ENCODE measurements at places on chromosomes 1 and 21. TPM values are rescaled to one million over a fixed set of nuclear protein-coding genes. Genes with fewer than 3 reads are reported as not detected.

- DNase-seq = peak; percentile 50
- H3K4me1 ChIP-seq = peaks cover 59% of the 10 kb centered on the region
- no peaks in the 10 kb centered on the region for H3K36me3 ChIP-seq
Measured at GRCh38 chr1:169102567-169102966, 3.9 kb upstream of the ATP1B1 start.

TP73 gene
- 0.26 TPM for total RNA-seq

GRCh38 chr21:31180256-31181081 is 142.2 kb upstream of the KRTAP19-8 start:
- no peaks in the 10 kb centered on the region for H3K4me1 ChIP-seq
- no peak overlapping the region for H3K4me3 ChIP-seq
- no peak overlapping the region for H3K27ac ChIP-seq

CD1B gene
- total RNA-seq = not detected

DNA sequence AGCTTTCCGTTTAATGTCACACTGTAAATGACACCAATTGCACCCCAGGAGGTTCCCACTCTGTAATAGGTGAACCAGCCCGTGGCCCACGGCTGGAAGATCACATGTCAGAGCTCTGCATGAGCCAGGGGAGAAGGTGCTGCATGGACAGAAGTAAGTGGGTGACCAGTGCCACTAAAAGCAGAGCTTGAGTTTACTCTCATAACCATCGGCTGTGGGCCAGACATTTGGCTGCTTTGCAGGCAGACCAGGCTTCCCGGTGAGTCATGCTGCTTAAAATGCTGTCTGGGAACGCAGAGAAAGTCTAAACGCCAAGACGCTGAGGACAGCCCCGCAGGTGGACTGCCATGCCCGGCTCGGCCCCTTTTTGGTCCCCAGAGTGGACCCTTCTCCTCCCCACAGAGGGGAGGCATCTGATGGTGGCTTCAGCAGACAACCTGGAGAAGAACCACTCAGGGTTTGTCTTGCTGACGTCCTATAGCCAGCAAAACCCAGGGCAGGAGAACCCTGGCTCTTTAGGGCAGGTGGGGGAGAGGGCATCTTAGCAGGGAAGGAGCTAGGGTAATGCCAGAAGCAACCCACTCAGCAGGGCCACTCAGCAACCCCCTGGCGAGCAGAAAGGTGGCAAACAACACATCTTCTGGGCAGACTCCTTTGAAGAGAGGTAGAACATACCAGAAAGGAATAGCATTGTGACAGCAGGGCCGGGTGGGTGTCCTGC is 7.3 kb downstream of the KIAA2013 start:
- peaks cover 30% of the 10 kb centered on the region for H3K4me1 ChIP-seq
- DNase-seq = no peak
- H3K4me3 ChIP-seq = no peak overlapping the region
- no peak overlapping the region for H3K27ac ChIP-seq
- peaks cover 9% of the 10 kb centered on the region for H3K36me3 ChIP-seq

GRCh38 chr1:193368302-193368701 is 181.9 kb upstream of the B3GALT2 start:
- H3K36me3 ChIP-seq = no peaks in the 10 kb centered on the region
- H3K4me3 ChIP-seq = no peak overlapping the region
- H3K27me3 ChIP-seq = no peaks in the 10 kb centered on the region
- DNase-seq = no peak

DNA sequence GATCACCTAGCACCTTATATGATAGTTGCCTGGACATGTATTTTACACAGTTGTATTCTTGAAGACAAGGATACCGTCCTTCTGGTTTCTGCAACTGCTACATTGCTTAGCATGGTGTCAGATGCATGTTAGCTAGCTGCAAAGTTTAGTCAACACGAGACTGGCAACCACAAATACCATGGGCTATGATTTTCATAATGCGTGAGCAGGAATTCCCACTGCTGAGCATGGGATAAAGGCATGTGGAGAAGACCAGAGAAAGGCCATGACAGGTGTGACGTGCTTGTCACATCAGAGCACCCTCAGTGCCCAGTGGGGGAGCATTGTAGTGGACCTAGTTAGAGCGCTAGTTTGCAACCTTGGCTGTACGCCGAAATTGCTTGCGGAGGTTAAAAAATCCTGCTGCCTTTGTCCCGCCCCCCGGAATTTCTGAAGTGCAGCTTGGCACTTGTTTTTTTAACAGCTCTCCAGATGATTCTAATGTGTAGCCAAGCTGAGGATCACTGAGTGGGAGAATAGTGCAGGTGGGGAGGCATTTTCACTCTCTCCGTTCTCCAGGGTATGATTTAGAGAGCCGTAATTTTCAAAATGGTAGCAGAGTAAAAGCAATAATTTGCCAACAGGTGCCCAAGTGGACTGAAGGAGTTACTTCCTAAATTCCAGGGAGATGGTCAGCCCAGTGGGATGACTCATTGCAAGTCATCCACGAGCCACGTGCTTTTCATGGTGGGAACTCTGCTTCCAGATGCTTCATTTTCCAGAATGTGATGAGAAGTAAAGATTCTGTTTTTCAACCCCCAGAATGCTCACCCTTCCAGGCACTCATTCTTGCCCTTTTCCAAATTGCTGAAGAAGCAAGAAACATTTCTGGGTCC is 81.0 kb downstream of the CNIH3 start:
- no peak overlapping the region for H3K4me3 ChIP-seq
- no peak overlapping the region for H3K27ac ChIP-seq
- no peaks in the 10 kb centered on the region for H3K4me1 ChIP-seq
- no peaks in the 10 kb centered on the region for H3K27me3 ChIP-seq
- no peak for DNase-seq
- no peaks in the 10 kb centered on the region for H3K36me3 ChIP-seq

DNA sequence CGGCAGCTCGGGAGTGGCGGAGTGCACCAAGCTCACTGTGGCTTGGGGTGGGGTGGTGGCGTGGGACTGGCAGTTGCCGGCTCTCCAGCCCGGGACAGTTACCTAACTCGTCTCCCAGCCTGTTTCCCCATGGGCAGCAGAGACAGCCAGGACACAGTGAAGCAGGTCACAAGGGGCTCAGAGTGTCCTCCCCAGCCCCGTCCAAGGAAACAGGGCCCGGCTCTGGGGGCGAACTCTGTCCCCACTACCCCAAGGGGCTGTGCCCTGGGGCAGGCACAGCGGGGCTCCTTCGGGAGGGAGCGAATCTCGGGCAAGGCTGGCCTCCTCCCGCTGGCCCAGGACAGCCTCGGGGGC is 759 bp downstream of the GPR157 start:
- H3K4me3 ChIP-seq = peak overlapping the region; percentile 27
- peak; percentile 57 for DNase-seq
- peaks cover 30% of the 10 kb centered on the region for H3K4me1 ChIP-seq

AQP10 gene
- total RNA-seq = 0.26 TPM

GRCh38 chr1:47184090-47184821 is 5.6 kb downstream of the PDZK1IP1 start:
- DNase-seq = no peak
- no peak overlapping the region for H3K4me3 ChIP-seq
- peaks cover 21% of the 10 kb centered on the region for H3K4me1 ChIP-seq
- H3K27me3 ChIP-seq = no peaks in the 10 kb centered on the region
- H3K36me3 ChIP-seq = no peaks in the 10 kb centered on the region

DNA sequence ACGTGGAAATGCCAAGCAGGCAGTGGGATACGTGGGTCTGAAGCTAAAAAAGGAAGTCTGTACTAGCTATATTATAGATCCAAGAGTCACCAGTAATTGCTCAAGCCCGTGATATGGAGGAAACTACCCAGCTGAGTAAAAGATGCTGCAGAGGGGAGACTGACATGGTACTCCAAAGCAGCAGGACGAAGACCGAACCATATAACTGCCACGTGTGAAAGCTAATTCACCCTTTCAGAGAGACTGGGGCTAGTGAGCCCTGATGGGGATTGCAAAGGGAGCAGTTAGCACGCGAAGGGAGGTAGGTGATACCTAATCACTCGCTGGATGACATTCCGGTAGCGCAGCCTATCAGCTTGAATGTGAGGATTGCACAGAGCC is 316 bp downstream of the AP4B1 start:
- H3K27ac ChIP-seq = peak overlapping the region; percentile 88
- H3K4me1 ChIP-seq = peaks cover 23% of the 10 kb centered on the region
- H3K27me3 ChIP-seq = no peaks in the 10 kb centered on the region
- H3K36me3 ChIP-seq = no peaks in the 10 kb centered on the region
- H3K4me3 ChIP-seq = peak overlapping the region; percentile 32
- DNase-seq = no peak

GJA8 gene
- total RNA-seq = not detected

- no peak for DNase-seq
- H3K4me3 ChIP-seq = no peak overlapping the region
- no peaks in the 10 kb centered on the region for H3K36me3 ChIP-seq
- H3K27ac ChIP-seq = no peak overlapping the region
- H3K27me3 ChIP-seq = no peaks in the 10 kb centered on the region
- no peaks in the 10 kb centered on the region for H3K4me1 ChIP-seq
Measured at GRCh38 chr1:21198929-21199328, 22.2 kb upstream of the EIF4G3 start.

ALPL gene
- 3.4 TPM for total RNA-seq

KCND3 gene
- 15.0 TPM for total RNA-seq

DNA sequence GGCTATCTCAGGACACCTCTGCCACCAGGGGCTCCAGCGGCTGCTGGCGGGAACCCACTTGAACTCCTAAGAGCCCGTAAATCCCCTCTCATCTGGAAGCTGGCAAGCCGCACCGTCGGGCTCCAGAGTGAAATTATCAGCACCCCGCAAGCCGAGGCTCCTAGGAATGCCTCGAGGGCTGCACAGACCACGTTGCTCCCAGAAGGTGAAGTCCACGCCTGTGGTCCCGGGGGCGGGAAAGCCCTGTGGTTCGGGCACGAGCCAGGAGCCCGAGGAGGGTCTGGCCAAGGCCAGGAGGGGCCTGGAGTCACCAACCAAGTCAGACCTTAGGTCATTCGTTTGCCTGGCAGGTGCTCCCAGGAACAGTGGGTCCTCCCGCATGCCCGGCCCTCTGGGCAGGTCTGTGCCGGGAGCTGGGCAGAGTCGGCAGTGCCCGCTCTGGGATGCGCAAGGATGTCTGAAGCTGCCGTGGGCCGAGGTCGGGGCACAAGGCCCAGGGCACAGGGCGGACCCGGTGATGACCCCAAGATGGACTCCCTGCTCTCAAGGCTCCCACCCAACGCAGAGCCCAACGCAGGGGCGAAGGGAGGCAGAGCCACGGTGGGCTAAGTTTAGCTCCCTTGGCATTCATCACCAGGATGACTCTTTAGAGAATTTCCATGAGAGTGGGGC is 8.9 kb downstream of the ACTRT2 start:
- no peak for DNase-seq
- no peak overlapping the region for H3K4me3 ChIP-seq
- H3K27ac ChIP-seq = no peak overlapping the region
- no peaks in the 10 kb centered on the region for H3K4me1 ChIP-seq
- H3K27me3 ChIP-seq = no peaks in the 10 kb centered on the region

- peak overlapping the region; percentile 51 for H3K4me3 ChIP-seq
- no peaks in the 10 kb centered on the region for H3K27me3 ChIP-seq
- H3K27ac ChIP-seq = peak overlapping the region; percentile 94
Measured at GRCh38 chr1:55216096-55216495, 932 bp upstream of the USP24 start.

GRCh38 chr1:185603158-185603557 is 131.0 kb upstream of the HMCN1 start:
- H3K27me3 ChIP-seq = no peaks in the 10 kb centered on the region
- no peak overlapping the region for H3K4me3 ChIP-seq
- H3K36me3 ChIP-seq = no peaks in the 10 kb centered on the region
- no peak for DNase-seq
- no peaks in the 10 kb centered on the region for H3K4me1 ChIP-seq
- no peak overlapping the region for H3K27ac ChIP-seq

GRCh38 chr1:183148599-183148998 is 37.5 kb upstream of the LAMC2 start:
- no peaks in the 10 kb centered on the region for H3K27me3 ChIP-seq
- no peak overlapping the region for H3K4me3 ChIP-seq
- H3K36me3 ChIP-seq = no peaks in the 10 kb centered on the region
- no peaks in the 10 kb centered on the region for H3K4me1 ChIP-seq

RSPH1 gene
- total RNA-seq = 1.6 TPM

ACTL8 gene
- total RNA-seq = not detected

TGFB2 gene
- 4.9 TPM for total RNA-seq

- no peak overlapping the region for H3K4me3 ChIP-seq
- no peaks in the 10 kb centered on the region for H3K27me3 ChIP-seq
- H3K4me1 ChIP-seq = no peaks in the 10 kb centered on the region
- no peak overlapping the region for H3K27ac ChIP-seq
Measured at GRCh38 chr1:183239793-183240525, 53.9 kb downstream of the LAMC2 start.

- H3K36me3 ChIP-seq = peaks cover 19% of the 10 kb centered on the region
- H3K4me1 ChIP-seq = no peaks in the 10 kb centered on the region
- DNase-seq = no peak
- H3K27me3 ChIP-seq = no peaks in the 10 kb centered on the region
- H3K27ac ChIP-seq = no peak overlapping the region
Measured at GRCh38 chr1:223761411-223761810, 49.1 kb downstream of the CAPN2 start.

RHD gene
- not detected for total RNA-seq

DNA sequence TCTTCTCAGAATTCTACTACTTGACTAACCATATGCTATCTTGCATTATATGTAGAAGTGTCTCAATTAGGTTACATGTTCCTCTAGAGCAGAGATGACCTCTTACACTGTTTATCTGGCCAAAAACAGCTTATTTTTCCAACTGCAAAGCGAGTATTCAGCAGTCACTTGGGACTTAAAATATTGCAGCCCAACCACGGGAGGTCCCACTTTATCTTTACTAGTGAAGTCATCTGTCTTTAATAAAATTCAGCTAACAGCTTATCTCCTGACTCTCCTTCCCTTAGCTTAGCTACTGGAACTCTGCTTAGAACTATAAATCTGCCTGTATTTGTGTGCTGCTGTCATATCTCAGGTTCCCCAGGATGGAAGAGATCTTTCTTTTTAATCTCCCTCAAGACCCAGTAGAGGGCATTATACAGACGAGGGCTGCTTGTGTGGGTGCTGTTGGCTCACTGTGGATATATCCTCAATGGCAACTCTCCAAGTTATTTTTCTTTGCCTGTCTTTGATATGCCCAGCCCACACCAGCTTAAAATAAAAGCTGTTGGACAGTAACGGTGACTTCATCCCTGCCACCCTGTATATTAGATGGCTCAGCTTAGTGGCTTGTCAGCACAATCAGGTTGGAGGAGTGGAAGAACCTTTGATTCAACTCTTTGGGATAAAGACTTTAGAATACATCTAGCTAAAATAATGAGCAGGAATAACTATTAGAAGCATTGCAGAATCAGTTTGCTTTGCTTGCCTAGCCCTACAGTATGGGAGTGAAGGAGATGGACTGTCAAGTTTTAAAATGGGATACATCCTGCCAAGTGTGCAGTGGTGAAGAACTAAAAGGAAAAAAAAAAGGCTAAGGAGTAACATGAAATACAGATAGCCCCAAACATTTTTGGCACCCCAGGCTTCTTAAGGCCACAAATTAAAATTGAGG is 9.6 kb downstream of the ENSA start:
- no peaks in the 10 kb centered on the region for H3K27me3 ChIP-seq
- H3K27ac ChIP-seq = peak overlapping the region; percentile 82
- H3K4me3 ChIP-seq = no peak overlapping the region
- H3K36me3 ChIP-seq = peaks cover 8% of the 10 kb centered on the region
- DNase-seq = peak; percentile 80
